ENCODE measurements at places on chromosomes 16 and 17.

- DNase-seq: no peak
Observed at GRCh38 chr17:75307957-75308731, 18.9 kb upstream of the SLC25A19 start.

DNA sequence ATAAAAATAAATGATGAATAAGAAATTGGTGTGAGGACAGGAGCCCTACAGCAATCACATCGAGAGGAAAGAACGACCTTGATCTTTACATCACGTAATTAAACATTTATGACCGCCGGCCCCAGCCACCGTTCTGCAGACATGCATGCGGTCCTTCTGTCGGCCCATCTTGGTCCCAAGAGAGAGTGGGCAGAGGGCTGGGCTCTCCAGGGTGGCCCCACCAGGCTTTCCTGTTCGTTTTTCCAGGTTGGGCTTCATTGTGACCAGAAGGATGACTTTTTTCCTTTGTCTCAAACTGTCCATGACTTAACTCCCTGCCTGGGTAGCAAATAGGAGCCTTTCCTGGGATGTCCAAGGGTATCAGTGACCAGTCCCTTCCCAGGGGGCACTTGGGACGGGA is 3.3 kb upstream of the CRISPLD2 start:
- no peak for DNase-seq

DNA sequence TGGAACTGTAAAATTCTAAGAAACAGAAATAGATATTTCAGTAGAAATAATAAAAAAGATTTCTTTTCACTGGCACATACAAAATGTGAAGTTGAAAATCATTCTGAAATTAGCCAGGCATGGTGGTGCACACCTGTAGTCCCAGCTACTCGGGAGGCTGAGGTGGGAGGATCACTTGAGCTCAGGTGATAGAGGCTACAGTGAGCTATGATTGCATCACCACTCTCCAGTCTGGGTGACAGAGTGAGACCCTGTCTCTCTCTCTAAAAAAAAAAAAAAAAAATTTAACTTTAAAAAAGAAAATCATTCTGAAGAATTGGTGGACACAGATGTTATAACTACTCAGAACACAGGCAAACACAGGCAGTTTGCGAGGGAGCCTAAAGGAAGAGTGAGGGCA is 97.7 kb upstream of the FA2H start:
- DNase-seq: no peak

- no peak for DNase-seq
Observed at GRCh38 chr16:57306676-57307341, 22.3 kb upstream of the PLLP start.

DNA sequence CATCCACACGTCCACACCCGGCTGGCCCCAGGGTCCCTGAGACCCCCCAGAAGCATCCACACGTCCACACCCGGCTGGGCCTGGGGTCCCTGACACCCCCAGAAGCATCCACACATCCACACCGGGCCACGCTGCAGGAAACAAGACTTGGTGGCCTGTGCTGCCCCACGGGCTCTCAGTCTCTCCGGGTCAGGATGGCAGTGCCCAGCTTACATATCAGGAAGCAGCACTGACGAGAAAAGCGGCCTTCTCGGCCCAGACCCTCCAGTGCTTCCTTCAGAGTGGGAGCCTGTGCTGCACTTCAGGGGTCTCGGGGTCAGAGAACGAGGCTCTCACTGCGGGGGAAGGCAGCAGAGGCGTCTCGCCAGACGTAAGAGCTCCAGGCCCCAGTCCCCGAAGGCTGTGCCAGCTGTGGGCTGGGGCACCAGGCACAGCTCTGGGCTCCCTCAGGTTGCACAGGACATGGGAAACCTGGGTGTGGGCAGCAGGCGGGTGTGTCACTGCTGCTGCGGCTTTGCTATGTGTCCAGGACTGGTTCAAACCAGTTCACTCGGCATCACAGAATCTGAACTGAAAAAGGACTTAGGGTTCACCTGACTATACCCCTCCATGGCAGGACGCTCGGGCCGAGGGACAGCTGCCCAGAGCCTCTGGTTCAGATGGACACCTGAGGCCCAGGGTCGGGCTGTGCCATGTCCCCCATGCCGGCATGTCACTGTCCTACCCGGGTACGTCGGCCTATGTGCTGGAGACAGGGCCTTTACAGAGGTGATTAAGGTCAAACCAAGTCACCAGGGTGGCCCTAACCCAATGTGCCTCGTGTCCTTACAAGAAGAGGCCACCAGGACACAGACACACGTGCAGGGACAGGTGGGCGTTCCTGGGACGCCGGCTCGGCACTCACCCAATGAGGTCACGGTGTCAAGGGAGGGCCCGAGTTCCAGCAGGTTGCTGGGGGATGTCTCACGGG is 40.2 kb upstream of the CHMP6 start:
- no peak for DNase-seq

- DNase-seq: no peak
Observed at GRCh38 chr17:39562976-39563375, 44.7 kb downstream of the NEUROD2 start.

- peak; percentile 80 for DNase-seq
Observed at GRCh38 chr17:40564883-40565768, at the start of gene CCR7. Gene CCR7 (minus strand): TSS chr17:40565472. CDS start chr17:40565409, 63 bp downstream.

DNA sequence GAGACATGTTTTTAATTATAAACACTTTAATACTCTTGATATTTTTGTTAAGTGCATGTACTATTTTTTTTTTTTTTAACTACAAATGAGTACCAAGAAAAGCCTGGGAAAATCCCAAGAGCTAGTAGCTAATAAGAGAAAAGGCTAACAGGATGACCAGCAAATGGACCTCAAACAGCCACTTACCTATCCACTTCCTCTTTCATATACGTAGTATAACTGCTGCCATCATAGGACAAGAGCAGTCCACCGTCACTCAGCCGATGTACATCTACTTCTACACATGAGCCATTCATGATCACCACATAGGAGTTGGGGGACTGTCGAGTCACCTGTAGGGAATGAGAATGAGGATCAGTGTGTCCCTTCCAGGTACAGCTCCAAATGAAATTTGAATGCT is 128.0 kb upstream of the C17orf78 start:
- DNase-seq: no peak

GRCh38 chr16:86836503-86837129 is 258.3 kb downstream of the FOXL1 start:
- DNase-seq: no peak

GRCh38 chr17:59754552-59754951 is 47.1 kb downstream of the VMP1 start:
- DNase-seq: no peak

- no peak for DNase-seq
Observed at GRCh38 chr16:586645-587590, 2.9 kb upstream of the RAB40C start.

DNA sequence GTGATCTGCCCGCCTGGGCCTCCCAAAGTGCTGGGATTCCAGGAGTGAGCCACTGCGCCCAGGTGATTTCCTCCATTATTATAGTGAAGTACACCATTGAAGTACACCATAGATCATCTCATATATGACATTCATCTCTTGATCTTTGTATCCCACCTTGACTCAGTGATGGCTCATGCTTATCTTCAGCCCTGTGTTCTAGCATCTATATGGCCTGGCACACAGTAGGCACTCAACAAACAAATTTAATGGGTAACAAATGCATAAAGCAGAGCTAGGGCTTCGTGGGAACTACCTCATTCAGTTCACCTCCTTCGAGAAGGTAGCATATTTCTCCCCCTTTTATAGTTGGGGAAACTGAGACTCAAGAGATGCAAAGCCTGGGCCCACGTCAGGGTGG is 952 bp downstream of the ENKD1 start:
- no peak for DNase-seq

DNA sequence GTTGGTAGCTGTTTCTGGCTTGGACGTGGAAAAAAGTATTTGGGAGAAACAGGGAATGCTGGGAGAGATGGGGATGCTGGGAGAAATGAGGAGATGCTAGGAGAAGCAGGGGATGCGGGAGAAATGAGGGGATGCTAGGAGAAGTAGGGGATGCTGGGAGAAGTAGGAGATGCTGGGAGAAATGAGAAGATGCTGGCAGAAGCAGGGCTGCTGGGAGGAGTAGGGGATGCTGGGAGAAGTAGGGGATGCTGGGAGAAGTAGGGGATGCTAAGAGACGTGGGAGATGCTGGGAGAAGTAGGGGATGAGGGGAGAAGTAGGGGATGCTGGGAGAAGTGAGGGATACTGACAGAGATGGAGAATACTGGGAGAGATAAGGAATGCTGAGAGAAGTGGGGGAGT is 45.6 kb upstream of the IL34 start:
- DNase-seq: no peak

DNA sequence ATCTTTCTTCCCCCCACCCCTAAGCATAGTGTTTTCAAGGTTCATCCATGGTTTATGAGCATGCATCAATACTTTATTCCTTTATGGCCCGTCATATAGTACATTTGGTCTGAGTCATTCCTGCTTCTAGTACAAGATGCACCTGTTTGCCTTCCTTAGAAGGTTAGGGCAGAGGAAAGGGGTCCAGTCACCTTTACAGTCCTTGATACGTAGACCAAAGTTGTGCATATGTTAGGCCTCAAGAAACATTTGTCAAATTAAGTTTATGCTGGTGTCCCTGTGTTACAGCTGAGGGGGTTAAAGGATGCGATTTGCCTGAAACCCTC is 1.4 kb downstream of the CYB5D2 start:
- DNase-seq: no peak

DNA sequence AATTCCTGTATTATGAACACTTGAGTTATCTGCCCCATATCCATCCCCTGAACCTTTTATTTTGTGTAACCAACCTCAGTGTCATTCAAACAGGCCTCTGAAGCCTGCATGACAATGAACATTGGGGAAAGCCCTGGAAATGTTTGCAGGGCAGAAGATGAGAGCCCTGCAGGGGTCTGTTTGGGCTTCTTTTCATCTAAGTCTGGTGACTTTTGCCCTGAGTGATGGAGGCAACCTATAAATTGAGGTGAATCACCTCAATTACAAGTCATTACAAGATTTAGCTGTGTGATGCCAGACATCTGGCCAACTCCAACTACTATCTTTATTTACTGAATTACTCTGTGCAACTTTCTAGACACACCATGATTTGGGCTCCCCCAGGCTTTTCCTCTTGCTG is 189.2 kb downstream of the MAF start:
- no peak for DNase-seq

- no peak for DNase-seq
Observed at GRCh38 chr16:75224306-75225082, 5.7 kb downstream of the CTRB1 start.

DNA sequence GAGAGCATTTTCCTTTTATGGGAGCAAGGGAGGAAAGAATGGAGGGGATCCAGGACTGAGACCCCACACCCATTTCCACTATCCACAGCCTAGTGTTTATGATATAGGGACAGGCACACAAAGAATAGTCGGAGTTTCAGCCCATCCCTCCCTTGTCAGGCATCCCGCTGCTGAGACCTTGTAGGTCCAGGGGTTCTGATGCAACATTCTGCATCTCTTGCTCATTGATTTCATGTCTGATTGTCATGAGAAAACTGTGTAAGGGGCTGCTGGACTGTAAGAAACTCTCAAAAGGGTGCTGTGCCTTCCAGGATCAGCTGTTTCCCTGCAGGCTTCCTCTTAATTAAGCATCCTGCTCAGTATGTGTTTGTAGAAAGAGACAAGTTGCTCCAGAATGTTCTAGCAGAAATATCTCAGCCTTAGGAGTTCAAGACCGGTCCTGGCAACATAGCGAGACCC is 5.3 kb upstream of the POLR3E start:
- no peak for DNase-seq

- peak; percentile 48 for DNase-seq
Observed at GRCh38 chr17:81285179-81285878, 9.8 kb downstream of the SLC38A10 start.

GRCh38 chr16:50083996-50084395 is 18.2 kb downstream of the HEATR3 start:
- no peak for DNase-seq

DNA sequence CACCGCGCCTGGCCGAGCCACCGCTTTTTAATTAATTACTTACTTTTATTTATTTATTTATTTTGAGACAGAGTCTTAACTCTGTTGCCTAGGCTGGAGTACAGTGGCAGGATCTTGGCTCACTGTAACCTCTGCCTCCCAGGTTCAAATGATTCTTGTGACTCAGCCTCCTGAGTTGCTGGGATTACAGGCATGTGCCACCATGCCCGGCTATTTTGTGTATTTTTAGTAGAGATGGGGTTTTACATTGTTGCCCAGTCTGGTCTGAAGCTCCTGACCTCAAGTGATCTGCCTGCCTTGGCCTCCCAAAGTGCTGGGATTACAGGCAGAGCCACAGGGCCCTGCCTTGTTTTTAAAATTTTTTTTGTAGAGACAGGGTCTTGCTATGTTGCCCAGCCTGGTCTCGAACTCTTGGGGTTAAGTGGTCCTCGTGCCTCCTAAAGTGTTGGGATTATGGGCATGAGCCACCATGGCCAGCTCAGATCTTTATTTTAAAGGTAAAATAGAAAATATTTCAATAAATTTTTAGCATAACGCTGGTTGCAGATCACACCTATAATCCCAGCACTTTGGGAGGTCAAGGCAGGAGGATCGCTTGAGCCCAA is 18.3 kb upstream of the NUDT16L1 start:
- no peak for DNase-seq

DNA sequence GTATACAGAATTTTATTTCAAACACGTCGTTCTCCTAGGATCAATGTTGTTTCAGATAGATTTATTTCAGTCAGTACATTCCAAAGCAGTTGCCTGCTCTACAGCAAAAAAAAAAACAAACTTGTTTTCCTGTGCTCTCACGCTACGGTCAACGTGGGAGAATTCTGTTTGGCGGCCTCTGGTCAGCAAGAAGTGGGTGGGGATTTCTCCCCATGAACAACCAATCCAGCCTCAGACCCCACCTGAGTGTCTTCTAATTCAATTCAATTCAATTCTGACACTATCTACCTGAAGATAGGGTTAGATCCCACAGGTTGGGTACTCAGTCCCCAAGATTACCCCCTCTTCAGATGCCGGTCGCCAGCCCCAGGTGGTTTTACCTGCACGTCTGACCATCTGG is 22.1 kb downstream of the C17orf58 start:
- no peak for DNase-seq

GRCh38 chr17:78993241-78993956 is 13.7 kb upstream of the LGALS3BP start:
- DNase-seq: peak; percentile 27

- no peak for DNase-seq
Observed at GRCh38 chr17:35668802-35669201, 62.6 kb upstream of the RASL10B start.

DNA sequence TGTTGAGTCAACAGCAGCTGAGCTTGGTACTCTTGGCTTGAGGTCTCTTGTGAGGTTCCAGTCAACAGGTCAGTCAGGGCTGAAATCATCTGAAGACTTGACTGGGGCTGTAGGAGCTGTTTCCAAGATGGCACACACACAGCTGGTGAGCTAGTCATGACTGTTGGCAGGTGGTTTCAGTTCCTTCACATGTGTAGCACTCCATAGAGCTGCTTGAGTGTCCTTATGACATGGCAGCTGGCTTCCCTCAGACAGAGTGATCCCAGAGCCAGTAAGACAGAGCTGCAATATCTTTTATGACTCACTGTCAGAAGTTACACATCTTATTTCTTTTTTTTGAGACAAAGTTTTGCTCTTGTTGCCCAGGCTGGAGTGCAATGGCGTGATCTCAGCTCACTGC is 19.5 kb upstream of the GAS7 start:
- DNase-seq: no peak

DNA sequence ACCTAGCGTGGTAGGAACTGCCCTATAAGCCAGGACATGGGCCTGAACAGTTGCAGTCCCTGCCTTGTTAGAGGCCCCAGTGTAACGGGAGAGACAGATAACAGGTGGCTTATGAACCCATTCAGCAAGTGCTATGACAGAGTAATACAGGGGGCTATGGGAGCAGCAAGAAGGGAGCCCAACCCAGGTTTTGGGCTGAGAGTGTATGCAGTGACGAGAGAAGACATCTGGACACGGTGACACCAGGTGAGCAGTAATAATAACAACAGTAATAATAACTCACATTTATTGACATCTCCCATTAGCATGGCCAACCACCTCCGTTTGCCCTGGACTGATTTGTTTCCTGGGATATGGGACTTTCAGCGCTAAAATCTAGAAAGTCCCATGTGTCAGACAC is 100.8 kb downstream of the IRX5 start:
- no peak for DNase-seq
